Head of caudate nucleus (tissue), 42 donors: ENCODE measurements at places on chromosomes 5 and 9.

- no peak for DNase-seq
Observed at GRCh38 chr9:112520069-112520468, 33.4 kb downstream of the KIAA1958 start.

GRCh38 chr9:108743416-108743815 lies 112.4 kb downstream of the ACTL7B start:
- no peak for DNase-seq

- DNase-seq, result no peak
Observed at GRCh38 chr5:66353186-66353585, 209.1 kb downstream of the SREK1 start.

DNA sequence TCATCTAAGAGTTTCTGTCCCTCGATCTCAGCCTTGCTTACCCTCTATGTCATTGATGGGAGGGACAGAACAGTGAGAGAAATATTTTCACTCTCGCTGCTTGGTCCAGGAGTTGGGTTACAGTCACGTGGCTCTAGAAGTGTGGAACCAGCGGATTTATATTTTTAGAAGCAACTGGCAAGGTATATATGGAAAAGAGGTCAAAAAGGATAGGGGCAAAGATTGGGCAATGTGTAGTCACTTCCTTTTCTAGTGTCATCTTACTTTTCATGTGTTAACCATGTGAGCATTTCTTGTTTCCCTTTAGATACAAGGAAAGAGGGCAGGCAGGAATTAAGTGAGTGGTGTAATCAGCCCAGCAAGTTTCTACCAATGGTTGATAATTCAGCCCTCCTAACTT lies 111.5 kb upstream of the ZNF366 start:
- no peak for DNase-seq

DNA sequence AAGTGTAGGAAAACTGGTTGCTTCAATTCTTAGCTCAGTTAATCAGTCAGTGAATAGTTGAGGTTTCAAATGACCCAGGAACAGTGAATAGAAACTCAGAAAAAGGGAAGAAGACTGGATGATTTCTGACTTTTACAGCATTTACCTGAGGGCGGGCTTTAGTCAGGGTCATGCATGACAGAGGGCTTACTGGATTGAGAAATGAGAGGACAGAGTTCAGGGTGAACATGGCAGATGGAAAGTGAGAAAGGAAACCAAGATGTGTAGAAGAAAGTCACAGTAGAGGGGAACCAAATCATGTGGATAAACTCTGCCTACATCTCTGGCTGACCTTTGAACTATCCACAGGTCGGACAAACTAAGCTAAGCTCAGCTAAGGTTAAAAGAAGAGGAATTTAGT lies 596.0 kb downstream of the SEMA5A start:
- DNase-seq, result no peak

DNA sequence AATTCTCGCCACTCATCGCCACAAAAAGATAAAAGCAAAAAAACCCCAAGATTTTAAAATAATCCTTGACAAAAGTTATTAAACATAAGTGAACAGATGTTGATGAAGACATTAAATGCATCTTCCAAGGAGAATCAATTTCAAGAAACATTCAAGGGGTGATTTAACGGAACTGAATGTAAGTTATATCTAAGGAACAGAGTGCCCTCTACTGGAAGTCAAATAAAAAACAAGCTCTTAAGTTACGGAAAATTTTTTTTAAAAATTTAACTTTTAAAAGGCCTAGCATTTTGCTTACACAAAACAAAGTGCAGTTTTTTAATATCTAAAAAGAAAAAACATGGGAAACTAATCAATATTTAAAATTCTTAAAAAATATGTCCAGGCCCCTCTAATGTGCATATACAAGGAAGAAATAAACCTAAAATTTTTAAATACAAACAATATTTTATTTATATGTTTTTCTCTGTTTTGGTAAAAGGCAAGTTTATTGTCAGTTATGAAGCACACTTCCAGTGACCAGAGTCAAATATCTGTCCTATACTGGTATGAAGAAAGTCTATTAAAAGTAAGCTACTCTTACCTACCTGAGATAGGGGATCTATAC lies 28.0 kb downstream of the TEX10 start:
- no peak for DNase-seq
